ENCODE measurements at places on chromosomes 16 and 17. TPM values are rescaled to one million over a fixed set of nuclear protein-coding genes. Genes with fewer than 3 reads are reported as not detected.

GRCh38 chr16:69942627-69943170 lies 8.4 kb upstream of the CLEC18A start:
- no peak for DNase-seq

- no peak for DNase-seq
Measured at GRCh38 chr16:86306811-86307513, 203.4 kb upstream of the FOXF1 start.

DNA sequence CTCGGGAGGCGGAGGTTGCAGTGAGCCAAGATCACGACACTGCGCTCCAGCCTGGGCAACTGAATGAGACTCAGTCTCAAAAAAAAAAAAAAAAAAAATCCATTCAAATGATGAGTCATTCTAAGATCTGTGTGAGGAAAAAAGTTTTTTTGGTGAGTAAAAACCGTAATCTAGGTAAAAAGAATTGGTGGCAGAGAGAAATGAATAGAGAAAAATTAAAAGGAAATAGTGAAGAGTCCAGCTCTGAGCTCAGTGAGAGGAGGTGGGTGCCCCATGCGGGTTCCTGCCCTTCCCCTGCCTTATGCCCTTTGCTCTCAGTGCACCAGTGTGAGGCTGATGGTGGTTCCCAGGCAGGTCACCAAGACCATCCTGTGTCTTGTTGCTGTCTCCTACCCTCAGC lies 20.9 kb downstream of the GAN start:
- no peak for DNase-seq

GRCh38 chr16:77972062-77972392 lies 50.3 kb upstream of the CLEC3A start:
- no peak for DNase-seq

DNA sequence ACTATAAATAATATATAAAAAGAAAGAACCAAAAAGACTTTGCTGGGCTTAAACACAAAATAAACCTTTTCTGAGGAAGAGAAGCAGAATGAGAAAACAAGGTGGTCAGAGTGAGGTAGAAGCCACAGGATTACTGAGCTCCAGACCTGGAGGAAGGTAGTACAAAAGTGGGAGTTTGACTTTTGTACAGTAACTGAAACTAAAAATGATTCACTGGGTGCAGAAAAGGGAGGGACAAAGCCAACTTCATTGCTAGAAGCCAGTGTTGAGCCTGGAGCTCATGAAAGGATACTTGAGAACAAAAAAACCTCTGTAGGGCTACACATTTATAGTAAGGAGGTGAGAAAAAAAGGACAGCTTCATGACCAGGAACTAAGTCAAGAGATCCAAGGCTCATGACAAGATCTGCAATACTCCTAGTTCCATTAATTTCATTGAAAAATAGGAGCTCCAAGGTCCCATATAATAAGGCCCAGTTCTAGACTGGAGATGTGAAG lies 45.5 kb downstream of the PKD1L3 start:
- no peak for DNase-seq

GRCh38 chr16:2238838-2239675 lies 2.8 kb downstream of the DNASE1L2 start:
- DNase-seq, result no peak

- no peak for DNase-seq
Measured at GRCh38 chr17:72192800-72193192, 72.0 kb downstream of the SOX9 start.

Gene KRT39
- not detected for polyA plus RNA-seq

Measured in left renal pelvis (tissue), 4 donors.